ENCODE measurements at places on chromosomes 6 and 20.
A peak's percentile ranks its signal among the peaks of the same experiment; 100 is the strongest.

DNA sequence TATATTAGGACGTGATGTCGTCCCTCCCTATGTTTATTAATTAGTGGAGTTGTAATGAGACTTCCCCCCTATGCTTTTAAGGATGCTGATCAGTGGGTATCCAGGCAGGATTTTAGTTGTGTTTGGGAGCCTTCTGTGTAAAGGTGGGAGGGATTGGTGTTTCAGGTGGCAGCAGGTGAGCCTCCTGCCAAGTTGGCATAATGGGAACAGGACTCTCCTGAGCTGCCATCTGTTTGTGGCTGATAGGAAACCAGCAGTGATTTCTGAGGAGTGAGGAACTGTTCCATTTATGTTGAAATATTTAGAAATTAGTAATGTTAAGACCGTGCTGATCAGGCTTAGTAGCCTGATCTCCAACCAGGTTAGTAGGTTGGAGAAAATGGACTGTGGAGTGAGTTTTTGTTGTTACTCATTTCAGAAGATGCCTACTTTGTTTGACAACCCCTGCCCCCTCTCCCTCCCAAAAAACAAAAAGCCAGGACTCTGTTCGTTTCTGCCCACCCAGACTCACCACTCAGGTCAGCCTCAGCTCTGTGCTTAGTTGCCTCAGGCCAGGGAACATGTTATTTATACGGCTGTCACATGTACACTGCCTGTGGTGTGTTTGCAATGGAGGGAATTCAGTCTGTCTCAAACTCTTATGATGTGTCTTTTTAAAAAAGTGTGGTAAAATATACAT, 55.4 kb upstream of the TULP4 start:
- no peak for DNase-seq

- no peak for DNase-seq
These were observed 191.1 kb downstream of the FNDC1 start for GRCh38 chr6:159360306-159360705.

- no peak for DNase-seq
These were observed 43.8 kb downstream of the ERMARD start for GRCh38 chr6:169795196-169795595.

DNA sequence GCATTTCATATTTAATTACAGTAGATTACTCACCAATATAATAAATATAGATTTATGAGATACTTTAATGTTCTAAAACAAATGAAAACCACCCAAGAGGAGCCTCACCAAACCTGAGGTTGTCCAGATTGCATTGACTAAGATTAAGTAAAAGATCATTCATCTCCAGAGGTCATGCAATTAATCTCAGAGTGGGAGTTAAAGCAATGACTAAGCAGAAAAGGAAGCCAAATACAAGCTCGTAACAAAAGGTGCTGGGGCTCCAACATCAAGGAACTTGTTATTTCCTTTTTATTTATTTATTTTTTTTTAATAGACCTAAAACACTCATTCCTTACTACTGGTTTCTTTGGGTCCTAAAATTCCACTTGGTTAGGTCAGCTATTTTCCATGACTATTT, 57.7 kb downstream of the RSPO3 start:
- no peak for DNase-seq

GRCh38 chr20:35636095-35636494, 20.5 kb downstream of the SPAG4 start:
- DNase-seq, result no peak

GRCh38 chr6:3259491-3259958, 778 bp downstream of the PSMG4 start:
- DNase-seq, result peak; percentile 54

Data from activated naive CD4-positive, alpha-beta T cell treated with anti-CD3 and anti-CD28 coated beads, Interleukin-2, amount 10 ng/mL, durations not matched to agents 7 days and 5 days (primary cell).